Activated CD8-positive, alpha-beta memory T cell treated with anti-CD3 and anti-CD28 coated beads, Interleukin-2, amount 10 ng/mL, durations not matched to agents 7 days and 5 days (primary cell): ENCODE measurements at places on chromosomes 2 and 18. TPM values are rescaled to one million over a fixed set of nuclear protein-coding genes. Genes with fewer than 3 reads are reported as not detected.

GPAT2 gene
- total RNA-seq, result 26.7 TPM

- no peak overlapping the region for H3K4me3 ChIP-seq
- peaks cover 43% of the 10 kb centered on the region for H3K36me3 ChIP-seq
- peaks cover 35% of the 10 kb centered on the region for H3K4me1 ChIP-seq
- no peaks in the 10 kb centered on the region for H3K27me3 ChIP-seq
Observed at GRCh38 chr2:97738179-97739019, 25.0 kb downstream of the ZAP70 start.

DNA sequence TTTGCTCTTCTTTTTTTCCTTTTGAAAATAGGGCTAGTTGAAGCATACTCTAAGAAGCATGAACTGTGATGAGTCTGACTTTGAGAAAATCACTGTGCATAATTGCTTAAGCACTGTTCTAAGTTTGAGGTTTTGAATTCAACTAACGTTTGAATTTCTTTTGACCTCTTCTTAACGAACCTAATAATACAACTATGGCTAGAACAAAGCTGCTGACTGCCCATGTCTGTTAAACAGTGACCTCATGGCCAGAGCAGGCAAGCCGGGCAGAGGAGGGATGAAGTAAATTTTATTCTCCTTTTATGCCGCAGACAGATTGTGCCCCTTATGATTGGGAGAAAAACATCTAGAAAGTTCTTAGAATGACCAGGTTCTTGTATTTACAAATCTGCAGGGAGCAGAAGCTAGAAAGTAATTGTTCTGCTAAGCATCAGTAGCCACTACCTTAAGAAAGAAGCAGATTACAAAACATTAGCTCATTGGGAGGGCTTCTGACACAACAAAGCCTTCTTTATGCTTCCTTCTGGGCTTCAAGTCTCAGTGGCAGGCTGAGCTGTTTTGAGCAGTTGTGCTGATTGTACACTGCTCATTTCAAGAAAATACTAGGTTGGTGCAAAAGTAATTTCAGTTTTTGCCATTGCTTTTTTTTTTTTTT, 97.8 kb upstream of the RASGRP3 start:
- DNase-seq, result no peak
- no peaks in the 10 kb centered on the region for H3K36me3 ChIP-seq
- H3K4me1 ChIP-seq, result no peaks in the 10 kb centered on the region
- H3K4me3 ChIP-seq, result no peak overlapping the region

DNA sequence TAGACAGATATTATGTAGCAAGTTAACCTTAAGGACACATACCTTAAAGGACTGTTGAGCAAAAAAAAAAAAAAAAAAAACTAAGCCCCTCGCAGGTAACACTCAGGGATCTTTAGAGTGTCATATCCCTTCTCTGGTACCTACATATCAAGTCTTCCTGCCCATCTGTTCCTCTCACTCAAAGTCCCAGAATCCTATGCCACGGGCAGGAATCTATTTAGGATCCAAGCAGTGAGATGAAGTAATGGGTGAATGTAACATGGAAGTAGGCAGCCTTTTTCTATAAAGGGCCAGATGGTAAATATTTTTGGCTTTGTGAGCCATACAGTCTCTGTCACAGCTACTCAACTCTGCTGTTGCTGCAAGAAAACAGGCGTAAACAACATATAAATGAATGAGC, 496.7 kb downstream of the STK39 start:
- DNase-seq, result no peak
- H3K27me3 ChIP-seq, result no peaks in the 10 kb centered on the region
- H3K36me3 ChIP-seq, result no peaks in the 10 kb centered on the region
- no peak overlapping the region for H3K27ac ChIP-seq
- no peaks in the 10 kb centered on the region for H3K4me1 ChIP-seq

DNA sequence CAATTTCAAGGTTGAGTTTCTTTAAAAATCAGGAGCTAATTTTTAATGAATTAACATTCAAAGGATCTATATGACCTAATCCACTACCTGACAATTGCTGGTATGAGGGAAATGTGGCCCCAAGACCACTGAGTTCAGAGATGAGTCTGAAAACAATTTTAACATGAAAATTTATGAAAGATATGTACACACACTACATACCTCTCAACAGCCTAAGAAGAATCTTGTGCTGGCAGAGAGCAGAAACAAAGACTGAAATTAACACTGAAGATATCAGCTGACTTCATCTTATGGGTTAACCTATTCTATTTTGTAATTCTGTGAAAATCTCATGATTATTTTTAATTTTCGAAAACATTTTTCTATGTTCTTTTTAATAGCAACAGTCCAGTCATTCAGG, 1.7 kb downstream of the FAP start:
- no peaks in the 10 kb centered on the region for H3K4me1 ChIP-seq
- H3K27ac ChIP-seq, result no peak overlapping the region
- no peak for DNase-seq
- H3K27me3 ChIP-seq, result peaks cover 52% of the 10 kb centered on the region
- H3K4me3 ChIP-seq, result no peak overlapping the region

DNA sequence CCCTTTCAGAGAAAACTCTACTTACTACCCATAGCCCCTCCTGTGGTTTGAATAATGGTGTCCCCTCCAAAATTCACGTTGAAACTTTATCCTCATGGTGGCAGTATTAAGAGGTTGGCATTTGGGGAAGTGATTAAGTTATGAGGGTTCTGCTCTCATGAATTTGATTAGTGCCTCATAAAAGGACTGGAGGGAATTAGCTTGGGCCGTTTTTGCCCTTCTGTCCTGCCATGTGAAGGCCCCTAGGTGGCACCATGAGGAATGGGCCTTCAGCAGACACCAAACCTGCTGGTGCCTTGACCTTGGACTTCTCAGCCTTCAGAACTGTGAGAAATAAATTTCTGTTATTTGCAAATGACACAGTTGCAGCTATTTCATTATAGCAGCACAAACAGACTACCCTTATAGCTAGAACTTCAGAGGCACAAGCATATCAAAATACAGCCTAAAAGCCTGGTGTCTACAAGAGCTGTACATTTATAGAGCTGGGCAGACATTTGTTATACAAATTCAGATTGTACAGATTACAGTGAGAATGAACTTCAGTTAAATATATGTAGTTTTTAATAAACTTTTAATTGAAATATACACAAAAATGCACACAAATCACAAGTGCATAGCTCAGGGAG, 2.6 kb upstream of the PTPN2 start:
- H3K4me3 ChIP-seq, result no peak overlapping the region
- peaks cover 4% of the 10 kb centered on the region for H3K36me3 ChIP-seq
- no peaks in the 10 kb centered on the region for H3K27me3 ChIP-seq
- no peak overlapping the region for H3K27ac ChIP-seq
- no peak for DNase-seq

- H3K27me3 ChIP-seq, result no peaks in the 10 kb centered on the region
- DNase-seq, result peak; percentile 62
- peaks cover 93% of the 10 kb centered on the region for H3K4me1 ChIP-seq
- H3K36me3 ChIP-seq, result peaks cover 9% of the 10 kb centered on the region
Observed at GRCh38 chr2:11753452-11753885, 7.0 kb downstream of the LPIN1 start.

DNA sequence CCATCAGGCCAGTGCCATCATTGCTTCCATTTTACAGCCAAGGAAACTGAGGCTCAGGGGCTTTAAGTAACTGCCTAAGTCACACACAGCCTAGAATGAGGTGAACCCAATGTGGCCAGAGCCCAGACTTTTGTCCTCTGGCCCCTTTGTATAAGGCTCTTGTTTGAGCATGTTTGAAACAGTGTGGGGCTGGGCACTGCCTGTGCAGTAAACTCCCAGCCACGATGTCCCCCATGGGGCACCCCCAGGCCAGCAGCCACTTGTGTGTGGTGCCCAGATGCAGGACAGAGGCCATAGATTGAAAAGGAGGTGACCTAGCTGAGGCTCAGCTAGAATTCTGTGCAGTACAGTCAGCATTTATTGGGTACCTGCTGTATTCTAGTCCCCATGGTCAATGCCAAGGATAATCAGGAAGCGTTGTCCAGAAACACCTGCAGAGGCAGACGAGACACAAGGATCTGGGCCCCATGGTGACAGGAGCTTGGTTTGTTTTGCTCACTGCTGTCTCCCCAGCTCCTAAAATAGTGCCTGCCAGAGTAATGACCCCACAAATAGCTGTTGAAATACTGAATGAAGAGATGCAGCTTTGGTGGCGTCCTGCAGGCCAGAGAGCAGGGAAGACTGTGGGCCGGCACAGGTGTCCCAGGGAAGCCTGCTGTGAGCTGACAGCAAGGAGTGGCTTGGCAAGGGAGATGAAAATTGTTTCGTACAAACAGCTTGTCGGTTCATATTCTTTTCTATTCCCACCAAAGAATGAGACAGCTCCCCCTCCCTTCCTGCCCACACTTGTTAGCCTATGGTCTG, 160.7 kb downstream of the LDLRAD4 start:
- DNase-seq, result no peak
- H3K4me3 ChIP-seq, result no peak overlapping the region
- H3K36me3 ChIP-seq, result no peaks in the 10 kb centered on the region
- H3K27me3 ChIP-seq, result no peaks in the 10 kb centered on the region
- peaks cover 54% of the 10 kb centered on the region for H3K4me1 ChIP-seq
